Stimulated activated CD4-positive, alpha-beta T cell treated with anti-CD3 and anti-CD28 coated beads, Interleukin-15, amount 100 ng/mL, for 48 hours (primary cell): ENCODE measurements at places on chromosomes 6 and 20.

GRCh38 chr20:25705830-25706351, 9.2 kb upstream of the ZNF337 start:
- DNase-seq = no peak

GRCh38 chr6:121615493-121615892, 180.0 kb downstream of the GJA1 start:
- no peak for DNase-seq

DNA sequence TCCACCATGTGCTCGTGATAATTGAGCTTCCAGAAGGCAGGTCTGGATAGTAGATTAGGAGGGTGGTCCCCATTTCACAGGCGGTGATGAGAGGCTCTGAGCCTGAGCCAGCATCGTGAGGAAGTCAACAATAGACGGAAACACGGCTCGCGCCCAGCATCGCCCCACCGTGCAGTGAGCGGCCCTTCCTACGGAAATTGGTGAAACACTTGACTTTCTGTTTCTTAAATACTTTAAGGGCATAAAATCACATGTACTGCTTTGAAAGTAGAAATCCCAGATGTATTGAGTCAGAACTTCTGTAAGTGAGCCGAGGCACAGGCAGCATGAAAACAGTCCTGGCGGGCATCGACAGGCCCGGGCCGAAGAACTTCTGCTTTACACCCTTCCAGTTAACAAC, 4.3 kb upstream of the KIF25 start:
- DNase-seq = no peak

GRCh38 chr6:15885624-15886023, 222.8 kb upstream of the DTNBP1 start:
- DNase-seq = no peak

DNA sequence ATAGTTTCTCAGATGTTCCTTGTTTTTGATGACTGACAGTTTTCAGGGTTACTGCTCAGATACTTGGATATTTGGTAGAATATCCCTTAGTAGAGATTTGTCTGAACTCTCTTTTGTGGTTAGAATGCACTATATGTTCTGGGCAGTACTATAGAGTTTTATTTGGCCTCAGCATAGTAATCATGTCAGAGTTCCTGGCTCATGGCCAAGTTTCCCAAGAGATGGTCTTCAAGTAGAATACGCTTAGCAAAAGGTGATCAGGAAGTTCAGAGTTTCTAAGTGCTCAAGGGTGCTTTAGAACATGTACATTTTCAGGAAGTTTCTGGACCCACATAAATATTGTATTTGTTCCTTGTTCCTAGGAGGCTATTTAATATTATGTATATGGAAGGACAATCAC, 1209.7 kb upstream of the GJE1 start:
- DNase-seq = no peak
